Body of pancreas (tissue), 4 donors: ENCODE measurements at places on chromosomes 4 and X. TPM values are rescaled to one million over a fixed set of nuclear protein-coding genes. Genes with fewer than 3 reads are reported as not detected.

DNA sequence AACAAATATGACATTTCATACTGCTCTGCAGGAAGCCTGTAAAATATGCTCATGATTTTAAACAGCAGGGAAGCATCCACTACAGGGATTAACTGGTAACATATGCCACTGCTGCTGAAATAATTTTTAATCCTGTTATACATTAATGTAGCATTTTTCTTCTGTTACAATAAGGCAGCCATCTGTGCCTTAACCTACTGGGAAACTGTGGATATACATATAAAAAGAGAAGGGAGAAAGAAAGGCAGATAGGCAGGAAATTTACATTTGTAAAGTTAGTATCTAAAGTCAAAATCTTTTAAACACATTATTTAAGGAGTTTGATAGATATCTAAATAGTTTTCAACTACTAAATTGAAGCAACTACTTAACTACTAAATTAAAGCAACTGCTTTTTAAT lies 514.6 kb upstream of the KLHL4 start:
- no peak for DNase-seq
- H3K36me3 ChIP-seq = no peaks in the 10 kb centered on the region
- H3K4me3 ChIP-seq = no peak overlapping the region
- H3K4me1 ChIP-seq = no peaks in the 10 kb centered on the region

The HMGN5 gene
- total RNA-seq = 2.1 TPM

- no peak overlapping the region for H3K4me3 ChIP-seq
- DNase-seq = no peak
- no peaks in the 10 kb centered on the region for H3K27me3 ChIP-seq
- no peaks in the 10 kb centered on the region for H3K36me3 ChIP-seq
Observed at GRCh38 chr4:78004270-78004669, 52.9 kb upstream of the FRAS1 start.

DNA sequence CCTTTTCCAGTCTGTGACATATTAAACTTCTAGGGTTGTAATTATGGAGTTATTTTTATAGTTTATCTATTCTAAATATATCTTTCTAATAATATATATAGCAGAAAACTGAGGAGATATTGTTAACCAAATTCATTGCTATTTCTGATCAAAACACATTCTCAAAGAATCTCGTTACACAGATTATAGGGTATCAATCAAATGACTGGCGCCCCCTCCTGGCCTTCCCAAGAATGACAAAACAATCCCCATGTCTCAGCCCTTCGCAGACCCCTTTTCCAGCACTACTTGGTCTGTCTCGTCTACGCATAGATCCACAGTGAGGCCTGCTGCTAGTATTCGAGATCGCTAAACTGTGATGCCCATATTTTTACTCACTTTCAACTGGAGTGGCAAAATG lies 209.3 kb downstream of the GPC3 start:
- no peak overlapping the region for H3K27ac ChIP-seq
- H3K27me3 ChIP-seq = no peaks in the 10 kb centered on the region
- H3K4me3 ChIP-seq = no peak overlapping the region
- H3K36me3 ChIP-seq = no peaks in the 10 kb centered on the region
- no peaks in the 10 kb centered on the region for H3K4me1 ChIP-seq

DNA sequence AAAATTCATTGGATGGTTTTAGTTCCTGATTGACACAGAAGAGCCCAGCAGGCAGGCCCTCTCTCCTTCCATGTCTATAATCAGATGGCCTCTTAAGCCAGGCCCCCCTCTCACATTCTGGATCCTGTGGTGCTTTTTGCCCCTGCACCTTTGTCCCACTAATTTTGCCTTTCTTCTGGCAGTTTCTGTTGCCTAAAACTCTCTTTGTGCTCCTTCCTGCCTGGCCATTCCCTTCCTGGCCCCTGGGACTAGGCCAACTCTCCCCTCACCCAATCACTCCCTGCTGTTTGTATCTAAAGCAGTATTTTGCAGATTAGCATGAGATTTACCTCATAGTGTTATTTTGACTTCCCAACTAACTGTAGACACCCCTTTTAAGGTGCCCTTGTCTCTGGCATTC lies 42.7 kb upstream of the DDX3X start:
- no peaks in the 10 kb centered on the region for H3K27me3 ChIP-seq
- no peak for DNase-seq
- no peaks in the 10 kb centered on the region for H3K4me1 ChIP-seq

The USP17L20 gene
- not detected for total RNA-seq

- no peak overlapping the region for H3K27ac ChIP-seq
- no peak overlapping the region for H3K4me3 ChIP-seq
- no peaks in the 10 kb centered on the region for H3K27me3 ChIP-seq
- DNase-seq = no peak
- H3K4me1 ChIP-seq = no peaks in the 10 kb centered on the region
Observed at GRCh38 chrX:105167233-105167632, 53.3 kb downstream of the TEX13A start.

DNA sequence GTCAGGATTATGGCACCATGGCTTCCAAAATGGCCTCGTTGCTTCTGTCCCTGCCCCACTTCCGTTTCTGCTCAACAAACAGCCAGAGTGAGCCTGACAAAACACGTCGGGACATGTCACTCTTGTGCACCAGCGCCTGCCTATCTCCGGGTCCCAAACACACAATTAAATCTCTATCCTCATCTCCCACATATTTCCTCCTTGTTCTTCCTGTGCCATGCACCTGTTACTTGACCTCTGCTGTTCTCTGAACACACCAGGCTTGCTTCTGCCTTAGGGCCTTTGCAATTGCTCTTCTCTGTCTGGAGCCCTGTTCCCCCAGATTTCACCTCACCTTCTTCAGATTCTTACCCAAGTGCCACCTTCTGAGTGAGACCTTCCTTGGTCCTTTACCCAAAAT lies 12.7 kb upstream of the CD38 start:
- H3K4me1 ChIP-seq = no peaks in the 10 kb centered on the region
- no peak overlapping the region for H3K27ac ChIP-seq
- no peaks in the 10 kb centered on the region for H3K36me3 ChIP-seq
- no peaks in the 10 kb centered on the region for H3K27me3 ChIP-seq

- H3K27me3 ChIP-seq = no peaks in the 10 kb centered on the region
- H3K4me3 ChIP-seq = no peak within 1 kb of the TSS
- DNase-seq = no peak
- H3K36me3 ChIP-seq = no peaks in the 10 kb centered on the region
Observed at GRCh38 chrX:55220119-55220794, at the start of gene PAGE5. Gene PAGE5 (plus strand): TSS chrX:55220346. CDS start chrX:55221383, 1,037 bp downstream.

GRCh38 chr4:73754934-73755333 lies 14.6 kb downstream of the CXCL8 start:
- no peak overlapping the region for H3K4me3 ChIP-seq
- H3K27ac ChIP-seq = no peak overlapping the region
- H3K27me3 ChIP-seq = no peaks in the 10 kb centered on the region
- no peak for DNase-seq
- no peaks in the 10 kb centered on the region for H3K36me3 ChIP-seq
- no peaks in the 10 kb centered on the region for H3K4me1 ChIP-seq

The SSX2 gene
- total RNA-seq = not detected

The FRG2 gene
- total RNA-seq = not detected
